ENCODE measurements at places on chromosomes 1 and 21. TPM values are rescaled to one million over a fixed set of nuclear protein-coding genes. Genes with fewer than 3 reads are reported as not detected.

DNAJC28 gene
- total RNA-seq, result not detected

OR2G6 gene
- not detected for total RNA-seq

KRTAP6-3 gene
- total RNA-seq, result not detected

KIRREL1 gene
- total RNA-seq, result not detected

MAEL gene
- total RNA-seq, result not detected

BCAR3 gene
- total RNA-seq, result 0.92 TPM

IL12RB2 gene
- total RNA-seq, result 1.2 TPM

KCNA2 gene
- 0.78 TPM for total RNA-seq

NR5A2 gene
- not detected for total RNA-seq

RORC gene
- total RNA-seq, result 3.6 TPM

BSND gene
- not detected for total RNA-seq

C1orf185 gene
- not detected for total RNA-seq

C1orf115 gene
- total RNA-seq, result 0.73 TPM

CA14 gene
- not detected for total RNA-seq

TMEM51 gene
- not detected for total RNA-seq

ZNF678 gene
- 2.9 TPM for total RNA-seq

SMG5 gene
- 51.6 TPM for total RNA-seq

PCAT6 gene
- 0.91 TPM for total RNA-seq

EXOSC10 gene
- total RNA-seq, result 89.0 TPM

HPCA gene
- total RNA-seq, result not detected

TENT5C gene
- 122 TPM for total RNA-seq

LYPD8 gene
- total RNA-seq, result not detected

MARK1 gene
- total RNA-seq, result not detected

IKBKE gene
- 27.9 TPM for total RNA-seq

LACTBL1 gene
- not detected for total RNA-seq

FLG2 gene
- not detected for total RNA-seq

ABCA4 gene
- not detected for total RNA-seq

DENND2C gene
- total RNA-seq, result 1.6 TPM

ETV3L gene
- not detected for total RNA-seq
